ENCODE measurements at places on chromosomes 7 and 10.
A peak's percentile ranks its signal among the peaks of the same experiment; 100 is the strongest.

DNA sequence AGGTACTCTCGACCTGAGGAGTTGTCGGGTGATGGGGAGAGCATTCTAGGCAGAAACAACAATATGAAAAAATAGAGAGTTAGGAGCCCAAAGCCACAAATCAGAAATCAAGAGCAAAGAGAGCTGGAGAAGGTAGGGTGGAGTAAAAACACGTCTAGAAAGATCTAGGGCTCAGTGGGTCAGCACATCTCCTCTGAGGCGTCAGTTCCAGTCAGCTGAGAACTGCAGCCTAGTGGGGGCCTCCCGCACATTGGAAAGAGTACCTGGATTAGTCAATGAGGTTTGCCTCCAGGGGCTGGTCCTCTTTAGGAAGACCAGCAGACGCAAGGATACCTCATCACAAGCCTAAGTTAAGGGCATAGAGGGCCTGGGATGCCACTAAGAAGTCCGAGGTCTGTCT is 113.2 kb upstream of the LANCL2 start:
- no peak for DNase-seq

- DNase-seq, result no peak
Measured at GRCh38 chr10:78739444-78740053, 329.2 kb upstream of the ZMIZ1 start.

- peak; percentile 51 for DNase-seq
Measured at GRCh38 chr10:110802551-110803238, 69.0 kb upstream of the PDCD4 start.

DNA sequence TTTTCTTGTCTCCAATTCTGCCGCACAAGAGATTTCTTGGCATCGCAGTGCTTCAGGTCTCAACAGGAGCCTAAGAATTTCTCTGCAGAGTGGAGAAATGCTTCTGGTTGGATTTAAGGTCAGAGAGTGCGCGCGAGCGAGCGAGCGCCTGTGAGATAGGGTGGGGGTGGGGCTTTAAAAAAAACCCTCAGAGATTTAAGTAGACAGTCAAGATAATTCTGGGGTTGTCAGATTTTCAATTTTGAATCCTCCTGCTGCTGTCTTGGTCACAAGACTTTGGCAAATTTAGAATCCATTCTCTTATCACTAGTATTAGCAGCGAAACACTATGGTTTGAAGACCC is 49.7 kb downstream of the CPEB3 start:
- DNase-seq, result no peak

DNA sequence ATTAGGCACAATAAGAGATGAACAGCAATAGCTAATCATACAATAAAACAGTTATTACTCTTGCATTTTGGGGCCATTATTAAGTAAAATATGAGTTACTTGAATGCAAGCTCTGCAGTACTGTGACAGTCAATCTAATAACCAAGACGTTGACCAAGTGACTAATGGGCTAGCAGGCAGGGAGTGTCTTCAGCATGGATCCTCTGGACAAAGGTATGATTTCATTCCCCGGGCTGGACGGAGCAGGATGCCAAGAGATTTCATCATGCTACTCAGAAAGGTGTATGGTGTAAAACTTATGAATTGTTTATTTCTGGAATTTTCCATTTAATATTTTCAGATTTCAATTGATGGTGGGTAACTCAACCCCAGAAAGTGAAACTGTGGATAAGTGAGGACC is 80.9 kb downstream of the SHH start:
- no peak for DNase-seq

DNA sequence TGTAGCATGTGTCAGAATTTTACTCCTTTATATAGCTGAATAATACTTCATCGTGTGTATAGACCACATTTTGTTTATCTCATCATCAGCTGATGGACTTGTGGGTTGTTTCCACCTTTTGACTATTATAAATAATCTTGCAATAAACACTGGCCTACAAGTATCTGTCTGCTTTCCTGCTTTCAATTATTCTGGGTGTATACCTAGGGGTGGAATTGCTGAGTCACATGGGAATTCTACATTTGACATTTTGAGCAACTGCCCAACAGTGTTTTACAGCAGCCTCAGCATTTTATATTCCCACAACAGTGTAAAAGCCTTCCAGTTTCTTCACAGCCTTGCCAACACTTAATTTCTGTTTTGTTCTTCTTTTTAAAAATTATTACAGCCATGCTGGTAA is 200.3 kb upstream of the PRSS1 start:
- DNase-seq, result no peak

DNA sequence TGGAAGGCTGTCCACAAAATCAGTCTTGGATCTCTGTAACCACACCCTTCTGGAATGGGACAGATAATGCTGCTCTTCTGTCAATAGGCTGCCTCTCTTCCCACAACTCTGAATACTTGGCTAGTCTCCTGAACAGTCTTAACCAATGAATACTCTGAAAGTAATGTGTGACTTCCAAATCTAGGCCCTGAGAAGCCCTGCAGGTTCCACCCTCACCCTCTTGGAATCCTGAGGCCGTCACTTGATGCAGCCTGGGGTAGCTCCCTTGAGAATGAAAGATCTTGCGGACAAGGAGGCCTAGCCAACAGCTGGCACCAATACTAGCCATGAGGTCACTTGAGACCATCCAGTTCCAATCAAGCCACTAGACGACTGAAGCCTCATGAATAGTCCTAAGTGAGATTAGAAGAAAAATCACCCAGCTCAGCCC is 109.2 kb downstream of the ARHGAP12 start:
- no peak for DNase-seq

DNA sequence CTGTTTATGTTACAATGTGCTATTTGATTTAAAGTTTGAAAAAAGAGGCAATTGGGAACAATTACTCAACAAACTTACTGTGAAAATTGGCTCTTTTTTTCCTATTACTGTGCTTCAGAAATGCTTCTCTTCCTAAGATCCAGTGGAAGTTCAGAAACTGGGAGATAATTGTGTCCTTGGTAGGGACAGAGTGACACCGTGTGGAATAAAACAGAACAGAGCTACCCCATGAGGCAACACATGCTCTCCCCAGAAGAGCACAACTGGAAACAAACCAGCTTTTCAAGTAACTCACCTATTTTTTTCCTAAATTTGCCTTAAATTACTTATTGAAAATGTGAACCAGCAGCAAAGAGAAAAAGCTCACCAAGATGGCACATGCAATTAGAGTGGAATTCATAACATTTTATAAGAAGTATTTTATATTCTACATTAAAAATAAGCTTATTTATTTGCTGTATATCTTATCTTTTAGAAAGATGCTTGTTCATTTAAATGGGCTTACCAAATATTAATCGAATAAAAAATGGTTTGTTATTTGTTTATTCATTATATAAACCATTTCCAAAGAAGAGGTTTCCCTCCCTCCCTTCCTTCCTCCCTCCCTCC is 346.1 kb upstream of the ANKRD30A start:
- DNase-seq, result no peak

DNA sequence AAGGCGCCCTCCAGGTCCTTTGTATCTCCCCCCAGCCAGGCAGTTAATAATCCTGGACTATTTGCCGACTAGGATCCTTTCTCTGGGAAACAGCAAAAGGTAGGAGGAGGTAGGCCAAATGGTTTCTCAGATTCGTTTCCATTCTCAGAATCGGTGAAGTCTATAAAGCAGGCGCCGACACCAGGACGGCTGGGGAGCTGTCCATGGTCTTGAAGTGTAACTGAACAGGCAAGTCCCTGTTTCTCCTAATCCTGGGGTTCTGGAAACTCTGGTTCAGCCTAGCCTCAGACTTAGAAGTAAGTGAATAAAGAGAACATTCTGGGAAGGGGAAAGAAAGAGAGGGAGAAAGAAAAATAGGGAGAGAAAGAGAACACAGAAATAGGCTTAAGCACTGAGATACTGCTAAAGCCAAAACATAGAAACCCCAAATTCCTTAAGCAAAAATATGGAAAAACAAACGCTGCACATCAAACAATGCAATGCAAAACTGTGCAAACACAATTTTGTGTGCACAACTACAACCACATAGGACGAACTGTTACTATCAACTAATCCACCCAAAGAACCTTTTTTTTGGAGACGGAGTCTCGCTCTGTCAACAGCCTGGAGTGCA is 11.1 kb upstream of the INA start:
- no peak for DNase-seq

All from CD4-positive, alpha-beta T cell treated with Interleukin-4 for 4 hours (primary cell).